ENCODE measurements at places on chromosomes 7 and 10.

DNA sequence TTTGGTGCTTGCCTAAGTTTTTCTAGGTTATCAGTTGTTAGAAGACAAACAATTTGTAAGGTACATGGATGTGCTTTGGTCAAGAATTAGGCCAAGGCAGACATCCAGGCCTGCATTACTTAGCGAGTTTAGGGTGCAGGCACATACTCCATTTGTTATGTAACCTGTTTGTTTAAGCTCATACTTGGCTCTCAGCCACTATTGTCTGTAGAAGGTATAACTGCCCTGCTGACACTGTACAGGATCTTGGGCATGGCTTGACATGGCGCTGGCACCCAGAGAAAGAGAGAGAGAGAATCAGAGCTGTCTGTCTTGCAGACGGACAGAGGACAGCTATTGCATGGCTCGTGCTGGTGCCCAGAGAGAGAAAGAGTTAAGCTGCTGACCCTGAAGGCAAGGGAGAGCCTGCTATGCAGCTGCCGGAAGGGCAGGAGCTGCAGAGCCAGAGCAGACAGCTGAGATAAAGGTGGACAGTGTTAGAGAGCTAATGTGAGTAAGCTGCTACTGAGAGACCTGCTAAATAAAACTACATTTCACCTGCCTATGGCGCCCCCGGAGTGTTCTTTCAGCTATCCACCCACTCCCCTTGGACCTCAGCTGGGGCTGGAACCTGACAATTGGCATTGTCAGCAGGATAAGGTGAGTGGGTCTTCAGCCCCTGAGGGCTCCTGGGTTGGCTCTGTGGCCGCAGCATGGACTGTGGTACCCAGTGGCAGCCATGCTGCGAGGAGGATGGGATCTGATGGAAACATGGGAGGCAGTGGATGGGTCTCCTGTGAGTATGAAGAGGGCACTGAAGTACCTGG, 120.9 kb upstream of the TMEM106B start:
- no peak for DNase-seq

- no peak for DNase-seq
Measured at GRCh38 chr7:13904689-13905088, 84.8 kb downstream of the ETV1 start.

DNA sequence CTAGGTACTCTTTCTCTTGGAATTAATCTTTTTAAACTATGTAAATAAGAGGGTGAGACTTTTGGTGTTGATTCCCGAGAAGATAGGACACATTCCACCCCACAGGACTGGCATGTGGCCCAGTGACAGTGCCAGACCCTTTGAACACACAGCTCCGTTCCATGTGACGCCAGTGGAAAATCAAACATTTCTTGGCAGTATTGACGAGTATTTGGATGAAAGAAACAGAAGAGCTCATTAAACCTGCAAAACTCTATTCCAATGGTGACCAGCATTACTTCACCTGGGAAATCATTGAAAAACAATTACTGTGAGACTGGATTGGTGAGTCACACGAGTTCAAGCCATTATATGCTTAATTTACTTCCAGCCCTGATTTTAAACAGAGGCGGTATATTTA, 25.8 kb downstream of the AKR1E2 start:
- DNase-seq = no peak

DNA sequence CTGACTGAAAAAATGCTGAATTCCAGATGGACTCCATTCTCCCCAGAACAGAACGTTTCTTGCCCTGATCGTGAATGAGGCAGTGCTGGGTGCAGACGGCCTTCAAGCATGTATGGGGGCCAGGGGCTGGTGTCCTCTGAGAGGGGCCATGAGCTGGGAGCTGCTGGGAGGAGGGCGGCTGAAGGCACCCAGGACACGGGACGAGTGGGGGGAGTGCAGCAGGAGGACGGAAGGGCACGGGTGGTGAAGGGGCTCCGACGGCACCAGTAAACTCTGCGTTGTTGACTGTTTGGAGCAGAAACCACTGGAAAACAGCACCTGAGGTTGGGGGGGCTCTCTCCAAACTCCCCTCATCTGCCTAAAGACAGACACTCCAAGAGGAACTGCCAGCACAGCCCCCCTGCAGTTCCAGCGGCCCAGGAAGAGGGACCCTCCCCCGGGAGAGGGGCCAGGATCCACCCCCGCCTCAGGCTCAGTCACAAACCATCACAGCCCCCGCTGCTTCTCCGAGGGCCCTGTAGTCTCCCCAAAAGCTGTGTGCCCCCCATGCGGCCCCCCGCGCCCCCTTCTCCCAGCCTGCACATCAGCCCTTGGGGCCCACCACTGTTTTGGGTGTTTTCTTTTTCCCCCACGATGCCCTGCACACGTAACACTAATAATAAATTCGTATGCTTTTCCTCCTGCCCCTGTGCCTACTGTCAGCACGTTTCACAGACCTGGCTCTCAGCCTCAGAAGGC, 55.5 kb downstream of the DPYSL4 start:
- DNase-seq = no peak

- DNase-seq = no peak
Measured at GRCh38 chr7:14835384-14835783, 67.2 kb downstream of the DGKB start.

- DNase-seq = no peak
Measured at GRCh38 chr7:47521816-47522561, 59.9 kb downstream of the TNS3 start.

DNA sequence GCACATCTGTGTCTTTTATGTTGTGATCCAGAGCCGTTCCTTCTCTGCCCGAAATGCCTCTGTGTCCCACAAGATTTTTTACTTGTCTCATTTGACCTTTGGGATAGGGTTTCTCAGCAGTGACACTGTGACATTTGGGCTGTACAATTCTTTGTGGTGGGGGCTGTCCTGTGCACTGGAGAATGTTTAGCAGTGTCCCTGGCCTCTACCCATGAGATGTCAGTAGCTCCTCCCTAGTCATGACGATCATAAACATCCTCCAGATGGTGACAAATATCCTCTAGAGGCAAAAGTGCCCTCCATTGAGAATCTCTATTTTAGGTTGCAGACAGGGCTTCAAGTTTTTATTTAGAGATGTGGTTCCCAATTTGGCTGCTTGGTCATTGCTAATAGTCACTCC, 91.3 kb downstream of the PPP1R17 start:
- no peak for DNase-seq
